Retinal pigment epithelial cell (primary cell): ENCODE measurements at places on chromosomes 6 and 20.
A peak's percentile ranks its signal among the peaks of the same experiment; 100 is the strongest.

DNA sequence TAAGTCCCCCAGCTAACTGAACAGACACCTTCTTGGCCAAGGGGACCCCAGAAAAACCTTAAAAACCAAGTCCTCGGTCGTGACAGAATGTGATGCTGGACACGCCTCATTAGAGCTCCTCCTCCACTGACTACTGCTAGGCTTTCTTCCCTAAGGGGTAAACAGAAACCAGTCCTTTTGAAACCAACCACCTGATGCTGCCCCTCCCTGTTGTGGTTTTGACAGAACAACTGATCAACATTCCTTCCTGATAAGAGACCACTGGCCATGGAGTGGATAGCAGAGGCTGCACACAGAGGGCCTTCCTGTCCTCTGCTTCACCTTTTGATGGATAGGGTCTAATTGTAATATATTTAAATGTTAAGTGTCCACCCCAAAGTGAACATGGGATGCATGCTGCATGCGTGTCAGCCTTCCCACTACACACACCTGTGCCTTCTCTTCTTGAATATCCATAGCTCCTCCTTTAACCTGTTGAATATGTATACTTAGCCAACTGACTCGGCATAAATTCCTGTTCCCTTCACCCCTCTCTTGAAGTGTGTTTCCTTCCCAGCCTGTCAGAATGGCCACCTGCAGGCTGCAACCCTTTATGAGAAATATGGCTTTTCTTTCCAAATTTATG is 27.9 kb upstream of the SLC2A12 start:
- no peak for DNase-seq

- DNase-seq, result no peak
Measured at GRCh38 chr6:21438986-21439352, 154.6 kb upstream of the SOX4 start.

GRCh38 chr6:44316481-44316880 is 3.3 kb upstream of the AARS2 start:
- DNase-seq, result no peak

DNA sequence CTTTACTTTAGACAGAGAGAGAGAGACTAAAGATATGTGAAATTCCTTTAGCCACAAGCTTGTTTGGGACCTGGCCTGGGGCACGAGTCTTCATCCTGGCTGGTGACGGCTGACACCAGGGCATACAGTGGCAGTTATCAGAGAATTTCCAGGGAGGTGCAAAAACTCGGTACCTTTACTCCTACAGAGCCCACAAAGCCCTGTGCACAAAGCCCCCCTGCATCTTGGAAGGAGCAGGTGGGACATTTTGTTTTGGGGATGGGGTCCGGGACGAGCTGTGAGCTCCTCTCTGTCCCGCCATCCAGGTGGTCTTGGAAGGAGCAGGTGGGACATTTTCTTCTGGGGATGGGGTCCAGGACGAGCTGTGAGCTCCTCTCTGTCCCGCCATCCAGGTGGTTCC is 28.9 kb downstream of the RPP40 start:
- no peak for DNase-seq

DNA sequence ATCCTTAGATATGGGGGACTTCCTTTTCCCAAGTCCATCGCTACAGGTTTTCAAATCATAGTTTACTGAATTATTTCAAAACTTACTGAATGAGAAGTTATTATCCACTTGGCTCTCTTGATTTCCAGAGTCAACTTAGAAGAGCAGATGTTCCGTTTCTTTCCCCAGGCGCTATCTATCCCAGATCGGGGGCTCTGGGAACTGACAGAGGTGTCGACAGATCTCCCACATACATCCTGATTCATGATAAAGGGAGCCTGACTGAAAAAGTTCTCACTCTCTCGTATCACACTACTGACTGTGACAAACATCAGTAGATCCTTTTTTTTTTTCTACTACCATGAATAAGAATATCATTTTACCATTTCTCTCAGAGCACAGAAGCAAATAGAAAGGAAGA is 654.8 kb downstream of the RNF144B start:
- no peak for DNase-seq

- no peak for DNase-seq
Measured at GRCh38 chr6:75275067-75275466, 9.5 kb downstream of the TMEM30A start.

GRCh38 chr20:35941620-35942019 is 12.7 kb downstream of the SCAND1 start:
- DNase-seq, result no peak

- DNase-seq, result no peak
Measured at GRCh38 chr20:15584507-15584906, 988.7 kb downstream of the KIF16B start.

DNA sequence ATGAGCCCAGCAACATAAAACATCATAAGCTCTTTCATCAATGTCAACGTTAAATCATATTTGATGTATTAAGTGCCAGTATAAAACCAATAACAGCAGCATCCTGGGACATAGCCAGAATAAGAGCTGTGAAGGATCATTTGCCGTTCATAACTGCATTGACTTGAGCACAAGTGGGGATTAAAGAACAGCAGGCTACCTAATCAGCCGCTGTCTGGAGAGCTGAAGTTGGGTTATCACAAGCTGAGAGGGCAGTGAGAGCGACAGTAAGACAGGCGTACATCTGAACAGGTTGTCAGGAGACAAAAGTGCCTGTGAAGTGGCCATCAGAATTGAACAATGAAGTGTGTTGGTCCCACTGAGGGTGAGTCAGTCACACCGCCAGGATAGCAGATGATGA is 269.6 kb downstream of the GRIK2 start:
- DNase-seq, result no peak

DNA sequence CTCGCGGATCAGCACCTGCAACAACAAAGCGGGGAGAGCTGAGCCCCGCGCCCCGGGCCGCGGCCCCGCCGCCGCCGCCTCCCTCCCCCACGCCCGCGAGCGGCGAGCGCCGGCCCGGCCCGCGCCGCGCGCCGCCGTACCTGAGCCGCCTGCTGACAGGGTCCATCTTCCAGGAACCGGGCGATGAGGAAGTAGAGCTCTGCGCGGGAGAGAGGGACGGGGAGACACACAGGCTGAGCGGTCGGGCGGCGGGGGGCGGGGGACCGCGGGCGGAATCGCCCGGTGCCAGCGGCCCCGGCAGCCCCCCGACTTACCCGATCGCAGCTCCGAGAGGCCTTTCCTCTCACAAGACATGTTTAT is 359 bp downstream of the PHIP start:
- no peak for DNase-seq

- DNase-seq, result no peak
Measured at GRCh38 chr20:35199740-35200139, 26.8 kb upstream of the MMP24 start.

- no peak for DNase-seq
Measured at GRCh38 chr6:14802514-14803160, 443.2 kb upstream of the JARID2 start.

- no peak for DNase-seq
Measured at GRCh38 chr6:21200134-21200870, 393.2 kb upstream of the SOX4 start.

GRCh38 chr20:60345106-60345505 is 386.9 kb downstream of the CDH26 start:
- DNase-seq, result no peak

GRCh38 chr20:53960579-53961272 is 109.7 kb downstream of the BCAS1 start:
- DNase-seq, result no peak

DNA sequence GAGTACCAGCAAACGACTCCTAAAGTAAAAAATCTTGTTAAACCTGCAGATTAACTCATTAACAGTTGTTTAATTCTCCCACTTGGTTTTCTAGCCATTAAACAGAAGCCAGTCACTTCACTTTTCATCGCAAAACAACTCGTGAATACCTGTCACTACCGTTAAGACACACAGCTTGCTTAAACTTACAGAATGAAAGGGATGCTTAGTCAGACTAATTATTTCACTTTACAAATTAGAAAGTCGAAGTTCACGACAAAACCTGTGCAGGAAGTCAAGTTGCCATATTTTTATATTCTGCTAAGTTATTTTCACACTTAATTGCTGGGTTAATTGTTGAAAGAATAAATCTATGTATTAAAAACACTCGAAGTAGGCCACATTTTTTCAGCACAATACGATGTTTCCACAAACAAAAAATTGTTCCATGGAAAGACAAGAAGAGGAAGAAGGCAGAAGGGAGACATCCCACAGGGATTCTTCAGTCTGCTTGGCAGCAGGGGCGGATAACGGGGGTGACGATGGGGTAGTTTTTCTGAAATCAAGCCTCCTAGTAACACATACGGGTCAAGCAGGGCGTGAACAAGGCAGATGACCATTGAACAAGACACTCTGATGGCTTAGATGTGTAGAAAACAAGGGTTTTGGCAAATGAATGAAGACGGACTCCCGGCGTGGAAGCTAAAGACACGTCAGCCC is 933 bp downstream of the SSR1 start:
- DNase-seq, result peak; percentile 7

GRCh38 chr6:88165844-88166492 is at the start of gene CNR1:
Gene CNR1, minus strand, starts transcription at chr6:88166347. Its CDS starts 21,073 bp downstream, at chr6:88145274.
- DNase-seq, result no peak

DNA sequence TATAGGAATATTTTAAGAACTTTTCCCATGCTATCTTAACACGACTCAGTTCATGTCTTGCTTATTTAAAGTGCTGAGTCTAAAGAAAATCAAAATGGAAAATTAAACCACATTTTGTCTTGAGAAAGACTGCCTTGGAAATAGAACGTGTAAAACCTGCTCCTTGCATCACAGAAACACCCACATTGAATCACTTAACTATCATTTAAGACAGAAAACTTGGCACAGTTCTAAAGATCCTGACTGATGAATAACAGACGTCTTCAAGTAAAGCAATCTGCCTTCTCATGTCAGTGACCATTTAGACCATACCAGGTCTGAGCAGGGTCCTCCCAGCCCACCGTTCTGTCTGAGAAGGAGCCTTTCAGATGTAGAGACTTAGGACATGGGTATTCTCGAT is 7.4 kb downstream of the PERP start:
- no peak for DNase-seq

DNA sequence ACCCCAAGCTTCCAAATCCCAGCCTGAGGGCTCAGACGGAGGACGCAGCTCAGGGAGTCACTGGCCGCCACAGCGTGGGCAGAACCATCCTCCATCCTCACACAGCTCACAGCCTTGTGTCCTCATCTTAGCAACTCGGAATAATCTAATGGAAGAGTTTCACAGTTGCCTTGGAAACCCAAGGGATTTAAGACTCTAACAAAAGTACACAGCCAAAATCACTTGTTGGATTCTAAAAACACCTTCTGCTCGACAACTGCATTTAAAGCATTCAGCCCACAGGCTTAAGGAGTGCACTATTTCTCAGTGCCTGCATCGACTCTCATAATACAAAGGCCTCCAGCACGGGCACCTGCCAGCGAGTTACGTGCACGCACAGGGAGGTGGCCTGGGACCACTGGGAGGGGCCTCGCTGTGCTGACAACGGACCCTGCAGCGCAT is 45.4 kb downstream of the ZBTB46 start:
- DNase-seq, result no peak

- no peak for DNase-seq
Measured at GRCh38 chr6:37176268-37177076, 6.5 kb downstream of the PIM1 start.

GRCh38 chr6:70852667-70853246 is 104.1 kb downstream of the B3GAT2 start:
- DNase-seq, result no peak

- no peak for DNase-seq
Measured at GRCh38 chr6:44036699-44037101, 90.6 kb downstream of the MRPL14 start.

DNA sequence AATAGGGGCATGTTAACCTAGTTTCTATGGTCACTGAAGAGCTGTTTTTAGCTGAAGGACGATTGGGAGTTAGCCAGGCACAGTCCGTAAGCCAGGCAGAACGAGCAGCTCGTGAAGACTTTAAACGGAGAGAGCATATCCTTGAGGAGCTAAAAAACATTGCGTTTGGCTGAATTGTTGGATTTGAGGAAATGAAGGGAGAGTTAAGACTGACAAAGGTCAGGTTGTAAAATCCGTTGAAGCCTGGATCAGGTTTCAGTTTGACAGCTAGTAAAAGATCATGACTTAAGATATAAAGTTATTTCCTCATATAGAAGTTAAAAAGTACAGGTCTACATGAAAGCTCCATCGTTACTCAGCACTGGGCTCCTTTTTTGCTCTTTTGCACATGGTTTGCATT is 2.8 kb downstream of the DBNDD2 start:
- DNase-seq, result no peak

DNA sequence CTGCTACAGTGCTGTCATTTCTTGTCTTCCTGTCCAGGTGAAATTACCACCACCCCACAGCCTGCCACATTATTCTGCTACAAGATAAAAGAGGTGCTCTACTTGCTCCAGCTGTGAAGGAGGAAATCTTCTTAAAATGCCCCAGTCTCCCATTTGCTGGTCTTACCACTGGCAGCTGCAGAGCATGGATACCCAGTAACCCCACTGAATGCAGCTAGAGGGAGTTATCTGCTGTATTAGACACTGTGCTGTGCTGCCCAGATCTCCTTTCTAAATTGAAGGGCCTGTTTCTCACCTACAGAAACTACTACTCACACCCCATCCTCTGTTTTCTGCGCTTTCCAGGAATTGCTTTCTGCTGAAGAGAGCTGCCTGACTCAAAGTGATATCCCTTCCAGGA is 517.8 kb downstream of the PKHD1 start:
- DNase-seq, result no peak

GRCh38 chr6:30154709-30155519 is 6.1 kb downstream of the TRIM10 start:
- DNase-seq, result no peak

GRCh38 chr6:16632101-16632500 is 129.2 kb downstream of the ATXN1 start:
- DNase-seq, result no peak

DNA sequence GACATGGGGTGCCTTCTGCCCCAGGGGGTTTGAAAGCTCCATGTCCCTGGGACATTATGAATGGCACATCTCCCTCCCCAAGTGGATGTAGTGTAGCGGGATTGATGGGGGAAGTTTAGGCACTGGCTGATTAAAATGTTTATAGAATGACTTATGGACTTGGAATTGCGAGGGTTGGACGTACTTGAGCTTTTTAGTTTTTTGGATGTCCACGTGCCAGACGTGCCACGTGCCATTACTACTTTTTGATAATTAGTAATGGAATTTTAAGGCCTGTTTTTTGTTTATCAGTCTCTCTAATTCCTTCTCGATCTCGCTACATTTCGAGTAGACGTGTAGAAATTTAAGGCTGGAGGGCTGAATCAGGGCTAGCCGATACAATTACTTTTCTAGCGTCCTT is 162.8 kb downstream of the TBXT start:
- DNase-seq, result no peak

- DNase-seq, result no peak
Measured at GRCh38 chr6:167402195-167402686, 77.4 kb downstream of the TTLL2 start.

DNA sequence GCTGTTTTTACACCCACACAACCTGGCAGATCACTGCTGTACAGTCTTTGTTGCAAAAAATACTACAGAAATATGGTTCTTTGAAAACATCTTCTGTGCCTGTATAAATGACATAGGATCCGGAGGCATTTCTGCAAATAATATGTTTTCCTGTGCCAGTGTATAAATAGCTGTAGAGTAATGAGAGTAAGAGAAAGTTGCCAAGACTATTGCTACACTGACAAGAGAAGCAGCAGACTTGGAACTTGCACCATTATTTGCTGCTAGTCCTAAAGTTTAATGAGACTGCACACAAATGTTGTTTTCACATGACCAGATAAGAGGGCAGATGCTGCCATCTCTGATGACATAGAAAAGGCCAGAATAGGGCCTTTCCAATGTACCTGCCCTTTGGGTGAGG is 50.0 kb upstream of the DTNBP1 start:
- DNase-seq, result no peak
